Mucosa of descending colon (tissue), 3 donors: ENCODE measurements at places on chromosomes 4 and X.
A peak's percentile ranks its signal among the peaks of the same experiment; 100 is the strongest.

DNA sequence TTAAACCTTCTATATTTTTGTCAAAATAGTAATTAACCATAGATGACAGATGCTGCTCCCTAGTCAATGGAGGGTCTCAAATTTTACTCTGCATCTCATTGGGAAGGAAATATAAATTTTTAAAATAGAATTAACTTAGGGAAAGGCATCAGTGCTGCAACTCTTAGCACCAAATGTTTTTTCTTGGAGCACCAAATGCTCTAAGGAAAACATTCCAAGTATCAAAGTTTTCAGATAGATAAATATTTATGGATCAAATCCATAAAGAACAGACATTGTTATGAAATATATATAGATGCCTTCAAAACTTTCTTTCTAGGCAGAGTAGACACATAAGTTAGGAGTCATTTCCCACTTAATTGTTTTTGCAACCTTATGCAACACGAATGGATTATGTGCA is 168.7 kb downstream of the ANTXR2 start:
- DNase-seq: no peak

GRCh38 chr4:125390126-125390525 is 75.4 kb downstream of the FAT4 start:
- DNase-seq: no peak

DNA sequence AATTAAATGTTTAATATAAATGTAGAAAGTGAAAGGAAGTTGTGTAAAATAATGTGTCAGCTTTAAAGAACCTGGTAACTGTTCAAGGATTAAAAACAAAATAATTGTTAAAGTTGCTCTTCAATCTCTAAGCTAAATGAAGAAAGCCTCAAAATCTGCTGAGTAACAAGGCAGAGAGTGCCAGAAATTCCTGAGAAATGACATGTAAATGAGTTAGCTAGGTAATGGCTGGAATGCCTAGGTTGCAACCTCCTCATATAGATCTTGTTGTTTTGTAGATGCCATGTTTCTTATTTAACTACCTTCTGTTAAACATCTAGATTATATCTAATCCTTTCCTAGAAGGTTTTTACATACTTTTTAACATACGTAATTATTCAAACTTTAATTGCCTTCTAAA is 763.6 kb upstream of the AGA start:
- no peak for DNase-seq

GRCh38 chr4:132328761-132329160 is 820.3 kb upstream of the PCDH10 start:
- DNase-seq: no peak

DNA sequence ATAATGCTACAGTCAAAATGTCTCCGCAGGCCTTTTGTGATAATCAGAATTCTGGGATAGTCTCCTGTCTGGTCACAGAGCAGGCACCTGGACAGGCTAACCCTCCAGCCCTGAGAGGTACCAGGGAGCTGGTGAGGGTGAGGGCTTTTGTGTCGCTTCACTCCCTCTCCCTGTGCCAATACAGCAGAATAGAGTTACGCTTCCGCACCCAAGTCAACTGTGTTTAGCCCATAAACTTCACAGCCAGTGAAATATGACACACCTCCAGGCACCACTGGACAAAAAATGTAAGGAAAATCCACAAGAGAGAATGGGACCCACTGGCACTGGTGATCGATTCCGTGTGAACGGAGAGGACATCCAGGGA is 1.3 kb downstream of the GAK start:
- peak; percentile 36 for DNase-seq

GRCh38 chrX:24900234-24900633 is 115.5 kb downstream of the ARX start:
- DNase-seq: no peak

GRCh38 chr4:65202165-65202852 is 468.0 kb downstream of the EPHA5 start:
- no peak for DNase-seq

DNA sequence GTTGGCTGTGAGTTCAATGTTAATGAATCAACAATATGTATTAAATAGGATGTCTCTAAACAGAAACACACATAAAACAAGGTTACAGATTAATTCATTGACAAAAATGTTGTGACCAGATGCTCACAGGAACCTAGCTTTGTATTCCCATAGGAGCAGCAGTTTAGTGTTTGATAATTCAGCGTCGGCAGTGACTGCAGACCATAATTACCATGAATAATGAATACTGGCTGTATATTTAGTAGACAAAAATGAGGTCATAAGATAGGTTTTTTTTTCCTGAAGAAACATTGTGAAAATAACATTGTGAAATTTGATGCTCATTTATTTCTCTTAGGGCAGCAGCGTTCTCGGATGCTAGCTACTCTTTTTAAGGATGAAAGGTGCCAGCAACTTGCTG is 27.8 kb downstream of the COPS4 start:
- no peak for DNase-seq
